H54 (cell line): ENCODE measurements at places on chromosomes 3 and 15.

GRCh38 chr3:151166161-151166560 is 36.9 kb downstream of the GPR171 start:
- DNase-seq: no peak

- DNase-seq: no peak
These were observed 85.8 kb downstream of the PPCDC start for GRCh38 chr15:75109021-75109735.

GRCh38 chr3:152376351-152377183 is 107.8 kb downstream of the MBNL1 start:
- DNase-seq: no peak

DNA sequence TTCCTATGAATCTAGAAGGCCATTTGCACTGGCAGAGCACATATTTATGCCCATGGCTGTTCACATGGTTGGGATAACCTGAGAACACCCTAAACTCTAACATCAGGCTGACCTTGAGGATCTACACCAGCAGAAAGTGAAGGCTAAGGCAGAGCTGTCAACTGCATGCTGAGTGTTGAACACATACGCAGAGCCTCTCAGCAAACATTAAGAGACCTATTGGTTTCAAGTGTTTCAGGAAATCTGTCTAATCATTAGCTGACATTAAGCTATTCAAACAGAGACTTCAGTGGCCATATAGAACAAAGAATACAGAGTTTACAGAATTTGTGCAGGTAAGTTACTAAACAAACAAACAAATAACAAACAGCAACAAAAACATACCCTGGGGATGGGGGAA is 16.1 kb upstream of the SEC61A1 start:
- DNase-seq: no peak

DNA sequence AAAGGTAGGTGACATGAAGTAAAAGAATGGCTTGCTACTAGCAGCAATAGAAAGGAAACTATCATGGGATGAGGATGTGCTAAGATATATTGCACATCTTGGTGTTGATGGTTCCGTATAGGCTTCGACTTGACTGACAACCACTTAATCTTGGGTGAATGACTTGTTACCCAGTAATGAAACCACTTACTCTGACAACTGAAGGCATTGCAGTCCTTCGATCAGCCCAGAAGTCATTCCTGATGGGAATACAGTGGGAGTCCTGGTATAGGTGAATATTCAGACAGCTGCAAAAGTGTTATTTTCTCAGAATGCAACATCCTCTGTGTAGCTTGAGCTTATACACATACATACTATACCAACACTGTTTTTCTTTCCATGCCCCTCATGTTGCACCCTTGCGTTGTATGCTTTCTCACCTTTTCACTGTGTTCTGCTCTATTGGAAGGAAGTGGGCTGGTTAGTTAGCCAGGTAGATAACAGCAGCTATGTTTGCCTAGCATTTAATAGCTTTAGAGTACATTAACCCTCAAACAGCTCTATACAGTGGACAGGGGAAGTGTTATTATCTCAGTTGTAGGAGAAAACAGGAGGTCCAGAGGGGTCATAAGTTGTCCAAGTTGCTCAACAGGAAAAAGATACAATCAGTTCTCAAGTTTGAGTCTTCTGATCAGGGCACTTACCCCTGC is 376.5 kb downstream of the MFSD1 start:
- no peak for DNase-seq

DNA sequence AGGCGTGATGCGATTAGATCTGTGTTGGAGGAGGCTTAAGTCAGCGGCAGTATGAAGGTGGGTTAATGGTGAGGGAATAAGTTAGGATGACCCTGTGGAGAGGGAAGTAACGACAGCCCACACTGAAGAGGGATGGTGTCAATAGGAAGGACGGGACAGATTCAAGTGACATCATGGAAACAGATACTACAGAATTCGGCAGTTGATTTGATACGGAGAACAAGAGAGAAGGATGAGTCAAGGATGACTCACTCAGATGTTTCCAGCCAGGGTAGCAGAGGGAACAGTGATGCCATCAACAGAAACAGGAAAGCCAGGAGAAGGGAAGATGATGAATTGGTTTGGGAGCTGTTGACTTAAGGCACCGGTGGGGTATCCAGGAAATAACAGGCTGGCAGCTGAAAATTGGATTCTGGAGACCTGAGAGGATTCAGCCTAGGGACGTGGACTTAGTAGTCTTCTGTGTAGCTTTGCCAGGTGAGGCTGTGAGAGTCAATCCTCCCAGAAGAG is 38.0 kb downstream of the SHC4 start:
- DNase-seq: peak; percentile 37

- DNase-seq: no peak
These were observed 8.0 kb downstream of the HDDC3 start for GRCh38 chr15:90924375-90924774.

- DNase-seq: no peak
These were observed 512 bp upstream of the TRH start for GRCh38 chr3:129973853-129974563.

DNA sequence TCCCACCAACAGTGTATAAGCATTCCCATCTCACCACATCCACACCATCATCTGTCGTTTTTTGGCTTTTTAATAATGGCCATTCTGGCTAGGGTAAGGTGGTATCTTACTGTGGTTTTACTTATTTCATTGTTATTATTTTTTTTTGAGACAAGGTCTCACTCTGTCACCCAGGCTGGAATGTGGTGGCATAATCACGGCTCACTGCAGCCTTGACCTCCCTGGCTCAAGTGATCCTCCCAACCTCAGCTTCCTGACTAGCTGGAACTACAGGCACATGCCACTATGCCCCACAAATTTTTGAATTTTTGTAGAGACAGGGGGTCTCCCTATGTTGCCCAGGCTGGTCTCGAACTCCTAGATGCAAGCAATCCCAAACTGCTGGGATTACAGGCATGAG is 11.0 kb upstream of the CSRNP1 start:
- DNase-seq: no peak

DNA sequence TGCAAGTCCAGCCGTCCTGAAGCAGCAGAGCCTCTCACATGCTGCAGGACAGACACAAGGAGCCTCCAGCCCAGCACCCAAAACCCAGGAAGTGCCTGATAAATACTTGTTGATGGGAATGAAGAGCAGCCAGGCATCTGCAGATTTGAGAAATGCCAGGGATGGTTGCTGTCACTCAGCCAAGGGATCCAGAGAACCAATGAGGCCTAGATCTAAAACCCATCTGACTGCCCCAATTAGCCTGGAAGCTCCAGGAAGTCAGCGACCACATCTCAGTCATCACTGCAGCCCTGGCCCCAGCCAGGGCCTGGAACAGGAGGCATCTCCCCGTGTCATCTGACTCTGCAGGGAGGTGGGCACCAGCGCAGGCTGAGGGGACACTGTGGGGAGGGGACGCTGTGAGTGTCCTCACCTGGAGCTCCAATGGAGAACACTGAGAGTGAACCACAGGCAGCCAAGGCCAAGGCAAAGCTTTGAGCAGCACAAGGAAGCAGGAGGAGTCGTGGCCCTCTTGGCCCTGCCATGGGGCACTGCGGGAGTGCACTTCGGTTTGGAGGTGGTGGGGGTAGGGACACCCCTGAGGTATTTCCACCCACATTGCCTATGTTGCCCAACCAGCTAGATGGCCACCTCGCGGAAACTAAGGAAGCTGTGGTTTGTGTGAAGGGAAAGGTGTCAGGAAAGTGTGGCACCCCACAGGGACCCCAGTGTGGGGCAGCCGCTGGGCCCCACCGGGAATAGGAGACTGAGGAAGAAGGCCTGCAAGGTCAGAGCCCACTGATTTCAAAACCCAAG is 229.5 kb downstream of the VPS13C start:
- no peak for DNase-seq

DNA sequence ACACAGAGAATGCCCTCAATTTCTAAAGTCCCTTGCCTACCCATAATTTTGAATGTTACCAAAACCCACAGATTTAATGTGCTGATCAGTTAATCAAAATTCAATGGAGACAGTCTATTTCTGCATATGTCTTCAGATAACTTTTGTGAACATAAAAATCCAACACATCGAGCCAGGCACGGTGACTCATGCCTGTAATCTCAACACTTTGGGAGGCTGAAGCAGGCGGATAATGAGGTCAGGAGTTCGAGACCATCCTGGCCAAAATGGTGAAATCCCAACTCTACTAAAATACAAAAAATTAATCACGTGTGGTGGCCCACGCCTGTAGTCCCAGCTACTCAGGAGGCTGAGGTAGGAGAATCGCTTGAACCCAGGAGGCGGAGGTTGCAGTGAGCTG is 49.3 kb downstream of the PEAK1 start:
- no peak for DNase-seq

DNA sequence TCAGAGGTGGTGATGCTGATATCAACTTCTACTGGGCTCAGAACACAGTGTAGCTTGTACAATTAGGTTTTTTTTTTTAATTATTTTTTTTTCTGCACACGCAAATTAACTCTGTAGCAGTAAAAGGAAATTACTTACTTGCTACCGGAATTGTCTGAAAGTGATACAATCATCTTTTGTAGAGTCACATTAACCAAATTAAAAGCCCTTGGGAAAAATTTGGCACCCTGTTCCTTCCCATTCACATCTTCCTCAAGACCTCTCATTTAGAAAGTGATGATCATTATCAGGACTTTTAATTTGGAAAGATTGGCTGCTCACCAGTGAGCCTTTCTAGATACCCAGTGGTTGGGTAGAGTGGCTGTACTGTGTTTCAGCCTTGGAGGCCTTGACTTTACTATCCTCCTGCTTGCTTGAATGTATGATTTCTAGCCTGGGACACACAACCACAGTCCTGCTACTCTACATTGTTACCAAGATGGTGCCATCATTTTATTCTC is 158.3 kb downstream of the ECT2 start:
- DNase-seq: no peak

GRCh38 chr3:106824856-106825255 is 552.4 kb upstream of the CCDC54 start:
- DNase-seq: no peak

DNA sequence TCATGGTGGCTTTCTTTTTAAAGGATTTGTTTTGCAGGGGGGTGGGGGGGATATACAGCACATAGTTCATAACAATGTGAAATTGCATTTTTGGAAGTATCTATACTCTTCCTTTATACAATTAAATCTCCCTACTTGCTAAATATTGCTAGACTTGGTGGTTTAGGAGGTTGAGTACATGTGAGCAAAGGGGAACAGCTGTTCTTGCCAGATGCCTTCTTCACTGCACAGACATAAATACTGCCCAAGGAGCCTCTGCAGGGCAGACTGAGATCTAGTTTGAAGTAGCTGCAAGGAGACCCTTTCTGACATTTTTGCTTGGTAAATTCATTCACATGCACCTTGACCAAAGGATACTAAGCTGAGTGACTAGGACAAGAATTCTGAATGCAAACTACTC is 228.6 kb upstream of the IL12A start:
- DNase-seq: no peak

GRCh38 chr15:35505141-35505540 is 40.8 kb downstream of the DPH6 start:
- no peak for DNase-seq

DNA sequence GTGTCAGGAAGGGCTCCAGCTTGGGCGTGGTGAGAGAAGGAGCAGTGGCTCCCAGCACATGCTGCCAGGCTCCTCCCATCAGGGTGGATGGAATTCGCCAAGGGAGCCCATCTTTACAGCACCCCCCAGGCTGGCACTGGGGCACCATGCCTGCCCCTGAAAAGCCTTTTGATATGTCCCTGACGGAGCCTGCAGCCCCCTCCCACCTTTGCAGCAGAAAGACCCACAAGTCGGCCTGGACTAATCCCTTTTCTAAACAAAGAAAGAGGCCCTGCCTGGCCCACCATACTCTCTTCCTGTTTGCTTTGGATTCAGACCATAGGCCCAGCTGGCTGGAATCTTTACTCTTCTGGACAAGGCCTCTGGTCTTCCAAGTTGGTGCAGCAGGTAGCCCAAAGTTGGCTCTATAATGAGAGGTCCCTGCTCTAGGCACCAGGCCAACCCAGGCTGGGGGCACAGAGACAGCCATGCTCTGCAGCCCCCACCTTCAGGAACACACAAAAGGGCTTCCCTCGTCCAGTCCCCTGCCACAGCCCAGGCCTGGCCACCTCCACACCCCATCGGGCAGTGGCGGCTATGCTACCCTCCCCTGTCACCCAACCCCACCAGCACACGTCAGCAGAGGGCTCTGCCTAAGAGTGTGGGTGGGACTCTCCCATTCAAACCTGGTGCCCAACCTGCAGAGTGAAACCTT is 5.4 kb downstream of the ANPEP start:
- no peak for DNase-seq

DNA sequence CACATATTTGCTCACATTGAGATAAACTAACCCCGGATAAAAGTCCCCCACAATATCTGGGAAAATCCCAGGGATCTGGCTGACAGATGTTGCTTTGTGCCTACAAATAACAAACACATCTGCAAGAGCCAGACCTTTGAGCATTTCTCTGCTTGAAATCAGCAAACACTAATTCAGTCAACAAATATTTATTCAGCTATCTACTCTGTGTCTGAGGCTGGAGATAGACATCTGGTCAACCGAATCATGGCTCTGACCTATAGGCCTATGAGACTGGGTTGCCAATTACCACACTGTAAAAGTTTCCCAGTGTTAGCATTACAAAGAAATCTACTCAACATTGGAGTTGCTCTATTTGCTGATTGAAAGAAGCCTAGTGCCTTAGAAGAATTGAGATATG is 201.1 kb upstream of the CADPS start:
- DNase-seq: no peak

DNA sequence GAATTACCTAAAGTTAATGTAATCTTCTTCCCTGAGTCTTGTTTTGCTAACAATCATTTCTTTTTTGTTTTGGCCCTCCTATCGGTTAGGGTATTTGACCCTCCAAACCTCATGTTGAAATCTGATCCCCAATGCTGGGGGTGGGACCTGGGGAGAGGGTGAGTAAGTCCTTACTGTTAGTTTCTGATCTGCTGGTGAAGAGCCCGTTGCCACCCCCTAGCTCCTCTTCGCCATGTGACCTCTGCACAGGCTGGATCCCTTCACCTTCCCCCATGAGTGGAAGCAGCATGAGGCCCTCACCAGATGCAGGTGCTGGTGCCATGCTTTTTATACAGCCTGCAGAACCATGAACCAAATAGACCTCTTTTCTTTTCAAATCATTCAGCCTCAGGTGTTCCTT is 62.8 kb upstream of the ADCY5 start:
- no peak for DNase-seq

- DNase-seq: no peak
These were observed 18.8 kb upstream of the SKOR1 start for GRCh38 chr15:67806536-67806935.

DNA sequence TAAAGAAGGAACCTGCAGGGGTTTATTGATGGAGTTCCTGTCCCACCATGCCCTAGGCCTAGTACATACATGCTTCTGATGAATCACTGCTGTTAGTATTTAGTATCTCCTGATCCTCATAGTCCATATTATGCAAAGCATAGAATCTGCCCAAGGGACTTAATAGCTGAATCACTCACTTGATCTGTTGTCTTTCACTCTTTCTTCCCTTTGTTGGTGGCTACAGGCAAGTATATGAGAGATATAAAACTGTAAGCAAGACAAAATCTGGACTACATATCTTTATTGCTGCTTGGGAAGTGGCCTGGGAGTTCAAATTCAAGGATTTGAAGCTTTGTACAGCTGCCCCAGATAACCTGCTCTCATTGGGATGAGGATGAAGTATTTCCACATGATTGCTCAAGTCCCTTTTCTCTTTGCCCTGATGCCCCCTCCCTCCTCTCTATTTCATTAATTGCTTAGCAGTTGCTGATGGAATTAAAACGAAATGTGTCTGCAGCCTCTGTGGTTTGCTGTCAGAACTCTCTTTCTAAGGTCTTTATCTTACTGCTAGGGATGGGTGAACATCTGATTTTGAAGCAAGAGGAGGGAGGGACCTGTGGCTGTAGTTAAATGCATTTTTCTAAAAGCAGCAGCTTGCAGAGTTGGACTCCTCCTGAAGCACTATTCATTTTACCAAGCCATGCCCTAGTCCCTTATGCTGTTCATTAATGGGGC is 114.1 kb downstream of the ZNF609 start:
- no peak for DNase-seq

- DNase-seq: no peak
These were observed 127.6 kb upstream of the UBE2E2 start for GRCh38 chr3:23075496-23075895.
